Fibroblast of lung (primary cell): ENCODE measurements at places on chromosomes 4 and X. TPM values are rescaled to one million over a fixed set of nuclear protein-coding genes. Genes with fewer than 3 reads are reported as not detected.
A peak's percentile ranks its signal among the peaks of the same experiment; 100 is the strongest.

DNA sequence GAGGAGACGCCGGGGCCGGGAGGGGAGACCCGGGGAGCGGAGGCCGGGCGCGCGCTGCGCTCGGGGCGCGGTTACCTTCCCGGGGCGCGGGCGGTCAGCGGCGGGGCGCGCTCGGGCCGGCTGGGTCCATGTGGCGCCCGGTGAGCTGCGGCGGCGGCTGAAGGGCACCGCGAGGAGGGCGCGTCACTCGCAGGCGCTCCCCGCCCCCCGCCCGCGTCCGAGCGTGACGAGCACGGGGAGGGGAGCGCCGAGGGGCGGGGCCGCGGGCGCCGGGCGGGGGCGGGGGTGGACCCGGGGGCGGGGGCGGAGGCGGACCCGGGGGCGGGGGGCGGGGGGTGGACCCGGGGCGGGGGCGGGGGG is at the start of gene CPLX1:
TSS of gene CPLX1 (minus strand) at position 159 of the 360 bp plus-strand sequence. CDS start 1,607 bp downstream, outside the sequence.
- DNase-seq = no peak

GRCh38 chrX:102723456-102723855 is 2.9 kb downstream of the GPRASP3 start:
- no peak for DNase-seq

- DNase-seq = no peak
These were observed 1.0 kb upstream of the TMEM131L start for GRCh38 chr4:153465140-153465539.

- DNase-seq = no peak
These were observed at the start of gene ASMT for GRCh38 chrX:1614927-1615326. TSS of gene ASMT (plus strand) at chrX:1615059. CDS start at chrX:1615200, 141 bp downstream.

DNA sequence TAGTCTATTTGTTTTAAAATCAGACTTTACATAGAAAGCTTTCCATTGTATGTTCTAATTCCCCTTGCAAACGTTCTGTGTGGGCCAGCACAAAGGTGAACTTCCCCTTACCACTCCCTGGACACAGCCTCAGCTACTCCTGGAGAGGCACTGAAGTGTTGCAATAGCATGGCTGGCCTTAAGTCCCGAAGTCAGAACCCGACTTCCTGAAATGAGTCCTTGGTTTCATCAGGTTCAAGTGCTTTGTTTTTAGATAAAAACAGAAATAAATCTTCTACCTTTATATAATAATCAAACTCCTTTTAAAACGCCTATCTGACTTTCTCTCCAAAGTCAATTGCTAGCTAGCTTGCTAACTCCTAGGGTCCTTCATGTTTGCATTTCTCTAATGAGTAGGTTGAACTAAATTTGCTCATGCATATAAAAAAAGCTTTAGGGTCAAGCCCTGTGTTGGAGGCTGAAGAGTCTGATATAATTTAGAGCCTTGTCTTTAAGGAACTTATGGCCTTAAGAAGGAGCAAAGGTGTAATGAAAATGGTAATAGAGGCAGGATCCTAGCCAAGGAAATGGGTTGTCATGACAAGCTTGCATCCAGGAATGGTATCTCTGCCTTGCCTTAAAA is 9.0 kb downstream of the BMP3 start:
- DNase-seq = no peak

GRCh38 chr4:188414441-188414840 is 275.2 kb downstream of the TRIML1 start:
- DNase-seq = no peak

- DNase-seq = no peak
These were observed 1786.3 kb upstream of the TENM3 start for GRCh38 chr4:180456928-180457327.

GRCh38 chrX:71627588-71628404 is 9.5 kb upstream of the CXCR3 start:
- DNase-seq = no peak

DNA sequence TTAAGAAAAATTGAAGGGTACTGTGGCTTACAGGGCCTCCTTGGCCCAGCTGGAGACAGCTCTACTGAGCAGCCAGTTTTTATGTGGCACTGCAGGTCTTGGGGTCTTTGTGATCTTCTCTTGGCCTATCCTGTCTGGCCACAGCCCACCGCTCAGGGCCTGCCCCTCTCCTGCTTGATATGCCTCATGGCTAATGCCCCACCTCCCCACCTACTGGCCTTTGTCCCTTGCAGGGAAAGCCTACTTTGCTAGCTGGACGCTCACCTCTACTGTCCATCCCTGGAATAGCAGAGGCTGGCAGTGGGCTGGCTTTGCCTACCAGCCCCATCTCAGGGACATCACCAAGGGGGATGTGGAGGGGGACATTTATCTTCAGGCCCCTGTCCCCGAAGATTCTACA is 134.1 kb downstream of the PJA1 start:
- DNase-seq = no peak

DNA sequence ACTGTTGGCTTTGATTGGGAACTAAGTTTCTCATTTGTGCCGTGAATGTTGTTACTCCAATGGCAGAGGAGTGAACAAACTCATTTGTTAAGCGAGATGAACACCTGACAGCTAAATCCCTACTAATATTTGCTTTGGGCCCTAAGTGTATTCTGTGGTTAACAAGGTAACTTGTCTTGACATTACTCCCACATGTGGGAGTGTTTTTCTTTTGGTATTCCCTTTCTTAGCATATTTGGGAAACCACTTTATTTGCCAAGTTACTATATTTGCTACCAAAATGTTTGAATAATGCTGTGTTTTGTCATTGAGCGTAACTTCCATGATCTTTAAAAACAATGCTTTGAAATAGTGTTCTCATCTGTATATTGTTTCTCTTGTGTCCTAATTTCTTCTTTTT is 82.5 kb downstream of the ARHGAP10 start:
- no peak for DNase-seq

- DNase-seq = peak; percentile 7
These were observed 105.9 kb upstream of the SLC7A11 start for GRCh38 chr4:138348055-138348454.

DNA sequence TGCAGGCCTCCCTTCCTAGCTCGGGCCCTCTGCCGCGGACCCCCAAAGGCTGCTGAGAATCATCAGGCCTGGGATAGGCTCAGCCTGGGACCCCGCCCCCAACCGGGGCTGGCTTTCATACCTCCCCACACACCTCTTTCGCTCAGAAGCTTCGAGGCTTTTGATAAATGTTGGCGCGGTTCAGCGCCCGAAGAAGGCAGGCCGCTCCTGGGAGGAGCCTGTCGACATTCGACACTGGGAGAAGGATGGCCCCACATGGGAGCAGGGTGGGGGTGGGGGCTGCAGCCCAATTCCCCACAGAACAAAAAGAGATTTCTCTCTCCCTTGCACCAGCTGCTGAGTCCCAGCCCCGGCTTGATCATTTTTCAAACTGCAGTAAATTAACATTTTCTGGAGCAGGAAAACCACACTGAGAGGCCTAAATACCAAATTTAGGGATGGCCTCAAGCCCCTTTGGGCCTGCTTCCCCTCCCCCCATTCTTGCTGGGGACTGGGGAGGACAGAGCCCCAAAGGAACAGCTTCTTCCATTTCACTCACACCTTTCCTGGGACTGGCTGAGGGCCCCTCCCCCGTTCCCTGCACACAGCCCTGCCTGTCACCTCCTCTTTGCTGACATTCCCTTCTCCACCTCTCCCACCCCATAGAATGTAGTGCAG is 112.9 kb upstream of the PJA1 start:
- no peak for DNase-seq

GRCh38 chr4:70651864-70652506 is 14.3 kb downstream of the JCHAIN start:
- DNase-seq = peak; percentile 25

DNA sequence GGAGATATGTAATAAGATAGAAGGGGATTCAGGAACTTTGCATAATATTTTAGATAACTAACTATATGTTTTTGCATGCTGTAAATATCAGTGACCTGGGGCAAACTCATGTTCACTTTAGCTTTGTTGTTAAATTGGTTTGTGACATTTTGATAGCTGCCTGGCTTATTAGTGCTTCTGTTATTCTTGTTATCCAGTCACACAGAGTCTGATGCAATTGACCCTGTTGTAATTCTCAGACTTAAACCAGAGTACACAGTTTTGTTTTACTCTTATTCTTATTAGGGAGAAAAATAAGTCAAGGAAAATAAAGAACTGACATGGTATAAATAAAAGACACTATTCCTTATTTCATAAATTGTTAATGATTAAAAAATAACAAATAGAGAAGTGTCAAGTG is 516.7 kb upstream of the SLIT2 start:
- no peak for DNase-seq

DNA sequence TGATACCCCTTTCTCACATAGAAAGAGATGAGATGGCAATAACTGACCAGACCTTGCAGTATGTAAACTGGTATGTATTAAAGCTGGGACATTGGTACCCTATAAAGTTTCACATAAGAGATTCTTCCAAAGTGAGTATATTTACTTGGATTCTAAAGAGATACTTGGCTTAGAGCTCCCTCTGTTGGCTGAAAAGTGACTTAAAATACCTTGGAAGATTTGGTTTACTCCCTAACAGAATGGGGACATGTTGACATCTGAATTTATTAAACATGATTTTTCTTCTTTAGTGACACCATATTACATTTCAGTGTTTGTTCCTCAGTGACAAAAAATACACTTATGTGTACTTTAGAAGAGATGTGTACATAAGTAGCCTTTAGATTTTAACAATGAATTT is 47.9 kb upstream of the RGN start:
- DNase-seq = peak; percentile 80

DNA sequence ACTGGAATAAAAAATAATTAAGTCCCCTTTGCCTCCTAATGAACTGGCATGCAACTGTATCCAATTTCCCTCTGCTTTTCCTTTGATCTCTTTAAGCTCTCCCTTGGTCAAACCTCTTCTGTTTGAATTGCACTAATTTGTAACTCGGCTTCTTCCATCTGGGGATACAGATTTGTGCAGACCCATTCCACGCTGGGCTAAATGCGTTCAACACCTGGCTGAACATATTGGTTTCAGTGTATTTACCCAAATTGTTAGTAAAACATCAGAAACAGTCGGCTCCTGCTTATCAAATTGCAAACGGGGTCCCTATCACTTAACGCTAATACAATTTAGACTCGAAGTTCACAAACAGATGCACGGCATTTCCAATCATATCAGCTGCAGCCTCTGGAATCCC is 124.9 kb upstream of the TAPT1 start:
- no peak for DNase-seq

DNA sequence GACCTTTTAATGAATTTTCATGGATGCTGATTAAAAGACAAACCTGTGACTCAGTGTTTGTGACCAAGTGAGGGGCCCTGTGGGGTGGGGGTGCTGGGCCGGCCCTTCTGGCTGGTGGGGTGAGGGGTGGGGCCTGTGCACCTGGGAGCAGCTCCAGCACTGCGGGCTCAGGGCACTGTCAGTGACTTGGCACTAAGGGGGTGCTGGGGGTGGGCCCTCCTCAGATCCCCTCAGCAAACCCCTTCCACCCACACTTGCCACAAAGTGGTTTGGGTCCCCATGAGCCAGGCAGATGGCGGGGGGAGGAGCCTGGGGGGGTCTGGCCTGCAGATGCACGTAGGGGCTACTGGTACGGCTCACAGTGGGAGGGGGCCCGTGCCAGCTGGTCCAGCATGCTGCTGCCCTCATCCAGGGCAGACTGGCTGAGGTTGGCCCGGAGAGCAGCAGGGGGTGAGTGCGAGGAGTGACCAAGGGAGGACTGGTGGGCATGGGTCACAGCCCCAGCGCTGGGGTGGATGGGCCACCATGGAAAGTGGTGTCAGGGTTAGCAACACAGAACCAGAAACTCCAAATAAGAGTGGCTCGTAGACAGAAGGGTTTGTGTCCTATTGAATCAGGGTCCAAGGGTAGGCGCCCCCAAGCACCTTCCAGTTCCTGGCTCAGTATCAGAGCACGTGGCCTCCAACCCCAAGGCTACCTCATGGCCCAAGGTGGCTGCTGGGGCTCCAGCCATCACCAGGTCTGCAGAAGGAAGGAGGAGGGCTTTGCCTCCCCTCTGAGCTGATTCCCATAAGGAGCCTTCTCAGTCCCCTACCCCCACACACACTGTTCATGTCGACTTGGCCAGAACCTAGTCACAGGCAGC is 10.1 kb downstream of the NKX1-1 start:
- no peak for DNase-seq

- DNase-seq = peak; percentile 71
These were observed 298.1 kb upstream of the SLC7A11 start for GRCh38 chr4:138540056-138540800.

GRCh38 chr4:31620476-31620875 is 900.3 kb downstream of the PCDH7 start:
- DNase-seq = peak; percentile 10

GRCh38 chr4:176791591-176792325 is 964 bp downstream of the VEGFC start:
- DNase-seq = peak; percentile 63

DNA sequence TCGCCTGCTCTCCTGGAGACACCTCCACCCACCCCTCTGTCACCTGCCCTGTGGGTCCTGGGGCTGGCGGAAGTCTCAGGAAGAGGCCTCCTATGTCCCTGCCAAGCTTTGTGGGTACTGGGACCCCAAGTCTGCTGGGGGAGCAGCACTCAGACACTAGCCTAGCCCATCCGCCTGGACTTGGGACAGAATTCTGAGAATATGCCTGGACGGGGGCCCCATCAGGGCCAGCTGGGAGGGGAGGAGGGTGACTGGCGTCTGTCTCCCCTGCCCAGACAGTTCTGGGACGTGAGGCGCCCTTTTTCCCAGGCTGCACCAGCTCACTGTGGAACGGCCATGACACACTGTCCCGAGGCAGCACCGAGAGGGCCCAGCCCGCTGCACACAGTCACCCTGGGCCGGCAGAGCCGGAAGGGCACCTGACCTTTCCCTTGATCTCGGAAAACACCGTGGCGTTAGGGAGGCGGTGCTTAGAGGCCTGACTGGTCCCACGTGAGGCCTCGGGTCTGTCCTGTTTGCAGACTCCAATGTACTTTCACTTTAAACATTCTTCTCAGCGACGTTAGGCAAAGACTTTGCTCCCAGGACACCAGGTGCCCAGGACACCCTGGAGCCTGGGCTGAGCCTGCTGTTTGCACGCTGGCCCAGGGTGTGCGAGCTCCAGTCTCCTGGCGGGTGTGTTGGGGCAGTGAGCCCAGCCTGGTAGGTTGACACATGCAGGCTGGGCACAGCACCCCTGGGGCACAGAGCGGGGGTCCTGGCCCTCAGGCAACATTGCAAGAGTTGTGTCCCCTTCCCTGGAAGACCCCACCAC is 700 bp downstream of the SLC26A1 start:
- DNase-seq = no peak

GRCh38 chrX:111119341-111119740 is 23.4 kb downstream of the PAK3 start:
- no peak for DNase-seq

GRCh38 chrX:136039968-136040367 is 54.7 kb downstream of the SLC9A6 start:
- DNase-seq = no peak

DNA sequence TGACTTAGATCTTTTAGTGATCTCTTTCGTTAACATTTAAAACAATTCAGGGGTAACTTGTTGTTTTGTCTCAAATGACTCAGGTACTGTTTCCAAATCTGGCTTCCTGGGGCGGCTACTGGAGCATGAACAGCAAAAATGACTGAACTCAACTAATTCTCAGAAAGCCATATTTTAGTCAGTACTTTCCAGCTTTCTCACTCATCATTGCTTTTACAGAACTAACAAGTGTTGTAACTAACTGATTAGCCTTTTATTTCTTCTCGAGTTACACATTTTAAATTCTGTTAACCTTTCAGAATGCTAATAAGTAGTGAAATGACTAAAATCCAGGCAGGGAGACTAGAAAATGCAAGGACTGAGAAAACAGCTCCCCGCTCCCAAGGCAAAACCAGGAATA is 55.3 kb downstream of the JADE3 start:
- no peak for DNase-seq

GRCh38 chrX:39974270-39974669 is 123.5 kb downstream of the BCOR start:
- DNase-seq = no peak

Gene RNF150
- 0.51 and 0.66 TPM in 2 replicates for total RNA-seq

Gene PLK4
- 1.3 and 5.9 TPM in 2 replicates for total RNA-seq

Gene SGMS2
- 63.7 and 70.4 TPM in 2 replicates for total RNA-seq

Gene JADE1
- total RNA-seq = 27.7 and 49.9 TPM in 2 replicates
